ENCODE measurements at places on chromosomes 12 and 14.
A peak's percentile ranks its signal among the peaks of the same experiment; 100 is the strongest.

GRCh38 chr14:55328317-55328716 is 57.1 kb downstream of the FBXO34 start:
- no peak for DNase-seq

- no peak for DNase-seq
Observed at GRCh38 chr12:85273381-85274314, 6.4 kb upstream of the ALX1 start.

DNA sequence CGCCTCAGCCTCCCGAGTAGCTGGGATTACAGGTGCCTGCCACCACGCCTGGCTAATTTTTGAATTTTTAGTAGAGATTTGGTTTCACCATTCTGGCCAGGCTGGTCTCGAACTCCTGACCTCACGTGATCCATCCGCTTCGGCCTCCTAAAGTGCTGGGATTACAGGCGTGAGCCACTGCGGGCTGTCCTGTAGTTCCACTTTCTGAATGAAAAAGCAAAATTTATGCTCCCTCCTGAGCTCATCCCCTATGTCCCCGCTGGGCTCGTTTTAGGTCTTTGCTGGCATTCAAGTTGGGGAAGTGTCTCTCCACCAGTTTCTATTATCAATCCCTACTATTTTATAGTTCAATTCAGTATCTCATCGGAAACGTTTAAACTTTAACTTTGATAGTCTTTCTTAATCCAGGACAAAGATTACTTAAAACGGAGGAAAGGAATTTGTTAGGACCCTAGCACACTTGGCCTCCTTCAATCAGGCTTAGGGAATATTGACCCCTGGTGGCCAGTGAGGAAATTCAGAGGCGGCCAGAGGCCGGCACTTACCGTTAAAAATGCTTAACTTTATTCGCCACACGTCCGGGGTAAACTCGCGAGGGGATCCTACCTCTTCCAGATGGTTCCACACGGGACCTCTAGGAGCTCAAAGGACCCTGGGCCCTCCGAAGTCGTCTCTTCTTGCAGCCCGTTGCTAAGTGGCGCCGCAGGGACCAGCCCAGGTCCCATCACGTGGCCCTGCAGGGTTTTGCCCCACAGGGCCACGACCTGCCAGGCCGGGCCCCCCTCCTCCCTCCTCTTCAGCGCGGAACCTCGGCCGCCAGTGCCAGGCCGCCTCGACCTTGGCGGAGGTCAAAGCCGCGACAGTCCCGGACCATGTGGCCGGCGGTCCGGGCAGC is 11.4 kb upstream of the DNAL1 start:
- DNase-seq = peak; percentile 82

DNA sequence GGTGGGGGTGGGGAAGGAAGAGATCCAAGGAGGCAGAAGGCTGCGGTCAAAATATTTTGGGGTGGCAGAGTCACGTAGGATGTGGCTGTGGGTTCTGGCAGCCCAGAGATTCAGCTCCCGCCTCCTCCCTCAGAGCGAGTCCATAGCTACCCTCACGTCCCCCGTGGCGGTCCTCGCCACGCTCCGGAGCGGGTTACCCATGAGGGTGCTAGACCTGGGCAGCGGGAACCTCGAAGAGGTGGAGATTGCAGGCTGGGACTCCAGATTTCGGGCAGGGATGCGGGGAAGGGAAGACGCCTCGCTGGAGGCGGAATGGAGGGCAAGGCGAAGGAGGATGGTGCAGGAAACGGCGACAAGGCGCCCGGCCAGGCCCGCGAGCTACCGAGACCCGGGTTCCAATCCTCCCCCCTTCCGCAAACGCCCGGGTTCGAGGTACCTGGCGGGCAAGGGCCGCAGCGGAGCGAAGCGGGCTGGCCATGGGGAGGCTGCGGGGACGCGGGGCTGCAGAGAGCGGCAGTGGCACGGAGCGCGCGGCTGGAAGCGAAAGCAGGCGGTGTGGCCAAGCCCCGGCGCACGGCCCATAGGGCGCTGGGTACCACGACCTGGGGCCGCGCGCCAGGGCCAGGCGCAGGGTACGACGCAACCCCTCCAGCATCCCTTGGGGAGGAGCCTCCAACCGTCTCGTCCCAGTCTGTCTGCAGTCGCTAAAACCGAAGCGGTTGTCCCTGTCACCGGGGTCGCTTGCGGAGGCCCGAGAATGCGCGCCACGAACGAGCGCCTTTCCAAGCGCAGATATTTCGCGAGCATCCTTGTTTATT is 46.2 kb downstream of the BCAT1 start:
- peak; percentile 57 for DNase-seq

DNA sequence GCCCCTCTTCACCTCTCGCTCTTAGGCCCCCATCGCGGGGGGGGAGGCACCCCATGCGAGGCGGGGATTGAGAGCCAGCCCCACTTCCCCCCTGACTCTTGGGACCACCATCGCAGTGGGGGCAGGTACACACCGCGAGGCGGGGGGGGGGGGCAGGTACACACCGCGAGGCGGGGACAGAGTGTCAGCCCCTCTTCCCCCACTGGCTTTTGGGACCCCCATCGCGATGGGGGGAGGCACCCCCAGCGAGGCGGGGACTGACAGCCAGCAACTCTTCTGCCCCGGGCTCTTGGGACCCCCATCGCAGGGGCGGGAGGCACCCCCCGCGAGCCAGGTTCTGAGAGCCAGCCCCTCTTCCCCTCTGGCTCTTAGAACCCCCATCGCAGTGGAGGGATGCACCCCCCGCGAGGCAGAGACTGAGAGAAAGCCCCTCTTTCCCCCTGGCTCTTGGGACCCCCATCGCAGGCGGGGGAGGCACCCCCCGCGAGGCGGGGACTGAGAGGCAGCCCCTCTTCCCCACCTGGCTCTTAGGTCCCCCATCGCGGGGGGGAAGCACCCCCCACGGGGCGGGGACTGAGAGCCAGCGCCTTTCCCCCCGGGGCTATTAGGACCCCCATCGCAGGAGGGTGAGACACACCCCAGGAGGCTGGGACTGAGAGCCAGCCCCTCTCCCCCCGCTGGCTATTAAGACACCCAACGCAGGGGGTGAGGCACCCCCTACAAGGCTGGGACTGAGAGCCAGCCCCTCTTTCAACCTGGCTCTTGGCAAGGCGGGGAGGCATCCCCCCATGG is 196.5 kb upstream of the PZP start:
- DNase-seq = no peak

GRCh38 chr14:84433961-84434360 is 1096.0 kb upstream of the FLRT2 start:
- no peak for DNase-seq

- DNase-seq = peak; percentile 74
Observed at GRCh38 chr12:92928421-92928961, 604 bp downstream of the EEA1 start.

DNA sequence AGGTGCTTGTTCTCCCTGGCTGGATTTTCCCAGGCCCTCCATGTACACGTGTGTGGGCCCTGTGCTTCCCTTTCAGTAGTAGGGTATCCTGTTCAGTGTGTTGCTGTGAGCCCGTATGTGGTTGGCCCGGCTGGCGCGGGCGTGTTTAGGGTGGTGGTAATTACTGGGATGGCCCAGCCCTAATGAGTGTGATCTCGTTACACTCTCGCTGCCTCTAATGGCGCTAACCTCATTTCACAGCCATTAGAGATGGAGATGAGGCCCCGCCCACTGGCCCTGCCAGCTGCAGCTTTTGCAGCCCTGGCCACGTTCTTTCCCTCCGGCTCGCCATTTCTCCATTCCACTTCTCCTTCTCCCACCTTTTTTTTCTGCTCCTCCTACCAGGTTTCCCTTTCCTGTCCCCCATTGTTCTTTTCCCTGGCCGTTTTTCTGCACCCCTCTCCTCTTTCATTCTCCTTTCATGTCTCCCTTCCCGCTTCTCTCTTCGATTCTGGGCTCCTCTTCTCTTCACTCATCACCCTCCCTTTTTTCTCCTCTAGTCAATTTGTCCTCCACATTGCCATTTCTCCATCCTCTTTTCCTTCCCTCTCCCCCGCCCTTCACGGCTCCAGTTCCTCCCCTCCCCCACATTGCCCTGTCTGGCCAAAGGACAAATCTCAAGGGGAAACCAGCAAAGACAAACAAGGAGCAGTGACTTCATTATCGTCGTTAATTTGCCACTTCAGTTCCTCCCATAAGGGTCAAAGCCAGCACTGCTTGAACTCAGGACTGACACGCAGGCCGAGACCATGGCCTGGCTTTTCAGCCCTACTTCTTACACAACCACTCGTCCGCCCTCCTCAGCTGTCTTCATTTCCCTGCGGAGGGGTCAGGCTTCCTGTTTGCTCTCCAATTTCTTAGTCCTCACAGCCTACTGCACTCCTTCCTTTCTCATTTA is 6.8 kb downstream of the ZFHX2 start:
- no peak for DNase-seq

GRCh38 chr14:48251290-48251689 is 575.9 kb upstream of the MDGA2 start:
- DNase-seq = no peak

DNA sequence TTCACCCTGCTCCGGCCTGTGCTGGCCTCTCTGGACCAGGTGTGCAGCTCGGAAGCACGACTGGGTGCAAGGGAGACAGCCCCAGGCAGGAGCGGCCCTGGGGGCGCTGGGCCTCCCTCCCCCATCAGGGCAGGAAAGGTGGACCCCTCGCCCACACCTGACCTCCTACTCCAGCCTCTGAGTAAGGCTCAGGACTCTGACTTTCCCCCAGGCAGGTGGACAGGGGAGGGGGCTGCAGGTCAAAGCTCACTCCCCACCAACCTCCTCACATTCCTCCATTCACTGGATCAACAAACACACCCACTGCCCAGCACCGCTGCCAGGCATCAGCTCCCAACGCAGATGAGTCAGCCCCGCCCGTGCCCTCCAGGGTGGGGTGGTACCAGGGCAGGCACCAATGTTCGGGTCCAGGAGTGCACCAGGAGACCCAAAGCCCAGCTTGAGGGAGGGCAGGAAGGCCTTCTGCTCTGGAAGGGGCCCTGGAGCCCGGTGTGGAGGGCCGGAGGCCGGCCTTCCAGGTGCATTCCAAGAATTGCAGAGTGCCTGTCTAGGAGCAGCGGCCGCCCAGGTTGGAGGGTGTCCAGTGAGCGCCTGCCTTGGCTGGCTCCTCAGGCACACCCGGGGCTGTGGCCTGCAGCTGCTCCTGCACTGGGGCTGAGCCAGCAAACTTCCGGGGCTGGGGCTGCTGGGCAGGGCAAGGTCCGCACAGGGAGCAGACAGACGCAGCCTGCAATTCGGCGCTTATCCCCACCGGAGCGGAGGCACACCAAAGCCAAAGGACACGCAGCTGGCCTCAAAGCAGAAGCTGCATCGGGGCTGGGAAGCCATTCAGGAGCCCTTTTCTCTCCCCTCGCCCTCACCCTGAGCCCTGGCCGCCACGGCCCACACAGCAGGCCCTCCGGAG is 1.6 kb upstream of the INF2 start:
- no peak for DNase-seq

DNA sequence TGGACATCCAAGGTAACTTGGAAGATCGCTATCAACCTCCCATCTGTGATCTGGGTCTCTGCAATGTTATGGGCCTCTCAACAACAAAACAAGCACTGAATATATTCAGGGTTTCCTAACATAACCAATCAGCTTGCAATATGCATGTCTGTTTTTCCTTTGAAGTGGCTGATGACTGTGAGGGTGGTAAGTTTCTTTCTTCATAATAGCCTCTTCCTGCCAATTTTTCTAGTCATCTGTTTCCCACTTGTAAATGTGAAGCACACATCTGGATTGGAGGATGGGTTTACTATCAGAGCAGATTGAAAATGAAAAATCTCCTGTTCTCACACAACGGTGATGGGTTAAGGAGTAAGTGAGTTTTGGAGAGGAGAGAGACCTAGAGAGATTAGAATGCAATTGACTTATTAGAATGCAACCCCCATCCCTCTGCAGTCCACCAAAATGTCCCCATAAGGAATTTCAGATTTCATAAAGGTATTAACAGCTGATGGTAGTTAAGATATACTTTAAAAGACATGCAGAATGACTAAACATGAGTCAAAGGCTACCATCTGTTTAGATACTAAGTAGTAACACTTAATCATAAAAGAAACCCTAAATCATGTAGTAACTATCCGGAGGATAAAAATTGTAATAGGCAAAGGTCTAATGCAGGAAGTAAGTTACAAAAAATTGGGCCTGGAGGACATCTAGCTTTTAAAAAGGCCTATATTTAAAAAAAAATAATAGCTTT is 58.4 kb upstream of the SAV1 start:
- no peak for DNase-seq

DNA sequence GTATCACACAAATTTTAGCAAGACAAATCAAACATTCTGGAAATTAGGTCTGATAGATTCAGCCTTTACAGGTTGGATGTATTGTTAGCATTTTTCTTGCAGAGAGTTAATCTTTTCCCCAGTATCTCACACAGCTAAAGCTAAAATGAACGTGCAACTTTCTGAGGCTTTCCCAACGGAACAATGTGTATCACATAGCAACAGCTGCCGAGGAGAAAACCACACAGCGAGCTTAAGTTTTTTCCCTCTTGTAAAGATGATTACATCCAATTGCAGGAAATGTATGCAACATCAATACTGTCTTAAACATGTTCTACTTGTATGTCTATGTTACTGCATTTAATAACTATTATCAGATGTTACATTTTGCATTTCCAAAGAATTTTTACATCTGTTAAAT is 182.2 kb downstream of the CCDC59 start:
- no peak for DNase-seq

- no peak for DNase-seq
Observed at GRCh38 chr14:81179631-81180030, 41.1 kb downstream of the GTF2A1 start.

DNA sequence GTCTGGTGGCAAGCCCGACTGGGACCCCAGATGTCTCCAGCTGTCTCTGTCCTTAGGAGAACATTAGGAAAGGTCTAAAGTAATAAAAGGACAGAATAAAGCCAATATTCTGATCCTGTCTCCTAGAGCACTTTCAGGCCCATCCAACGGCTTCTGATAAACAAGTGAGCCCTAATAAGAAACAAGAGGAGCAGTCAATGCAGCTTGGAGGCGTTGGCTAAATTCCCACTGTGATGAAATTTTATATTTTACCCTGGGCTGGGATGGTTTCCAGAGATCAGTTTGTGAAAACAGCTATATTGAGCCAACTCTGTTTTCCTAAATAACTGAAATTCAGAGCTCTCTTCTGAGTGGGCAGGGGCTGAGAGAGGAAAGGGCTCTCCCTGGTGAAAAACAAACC is 55.5 kb upstream of the SRRM4 start:
- DNase-seq = no peak

DNA sequence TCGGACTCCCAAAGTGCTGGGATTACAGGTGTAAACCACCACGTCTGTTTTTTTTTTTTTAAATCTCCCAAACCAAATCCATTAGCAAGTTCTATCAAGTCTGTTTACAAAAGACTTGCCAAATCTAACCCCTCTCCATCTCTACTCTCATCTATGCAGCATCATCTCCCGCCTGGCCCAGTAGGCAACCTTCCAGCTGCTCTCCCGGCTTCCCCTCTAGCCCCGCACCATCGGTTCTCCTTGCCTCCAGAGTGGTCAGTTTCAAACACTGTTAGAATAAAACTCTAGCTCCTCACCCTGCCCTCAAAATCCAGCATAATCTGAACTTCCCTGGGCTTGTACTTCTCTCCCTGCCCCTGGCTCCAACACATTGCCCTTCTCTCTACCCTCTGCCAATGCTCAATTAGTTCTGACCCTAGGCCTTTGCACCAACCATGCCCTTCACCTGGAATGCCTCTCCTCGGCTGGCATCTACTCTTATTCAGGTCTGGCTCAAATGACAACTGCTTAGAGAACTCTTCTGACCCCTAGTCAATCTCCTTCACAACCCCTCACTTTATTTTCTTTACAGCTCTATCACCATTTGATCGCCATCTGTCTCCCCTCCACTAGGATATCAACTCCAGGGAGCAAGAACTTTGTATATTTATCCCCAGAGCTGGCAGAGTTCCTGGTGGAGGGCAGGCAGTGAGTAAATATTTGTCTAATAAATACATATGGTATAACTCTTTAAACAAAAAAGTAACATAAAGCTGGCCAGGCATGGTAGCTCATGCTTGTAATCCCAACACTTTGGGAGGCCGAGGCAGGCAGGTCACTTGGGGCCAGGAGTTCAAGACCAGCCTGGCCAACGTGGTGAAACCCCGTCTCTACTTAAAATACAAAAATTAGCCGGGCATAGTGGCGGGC is 4.9 kb downstream of the WSB2 start:
- DNase-seq = no peak

Data from suppressor macrophage treated with lipopolysaccharide for 1 hour (primary cell).